ENCODE measurements at places on chromosomes 2 and 18.
A peak's percentile ranks its signal among the peaks of the same experiment; 100 is the strongest.

DNA sequence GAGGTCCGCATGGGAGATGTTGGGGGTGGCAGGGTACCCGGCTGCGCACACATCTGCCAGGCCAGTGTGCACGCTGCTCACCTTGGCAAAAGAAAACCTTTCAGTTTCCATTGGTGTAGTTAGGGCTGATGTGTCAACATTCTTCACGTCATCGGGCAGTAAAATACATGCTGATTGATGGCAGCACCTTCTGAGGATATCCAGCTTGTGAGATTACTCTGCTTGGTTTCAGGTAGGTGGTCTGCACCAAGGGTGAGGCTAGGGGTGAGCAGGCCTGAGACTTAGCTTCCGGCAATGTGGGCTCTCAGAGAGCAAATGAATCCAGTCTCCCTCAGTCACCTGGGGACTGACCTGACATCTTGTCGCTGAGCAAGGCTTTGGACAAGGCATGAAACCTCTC, 19.3 kb upstream of the ACKR3 start:
- no peak for DNase-seq

DNA sequence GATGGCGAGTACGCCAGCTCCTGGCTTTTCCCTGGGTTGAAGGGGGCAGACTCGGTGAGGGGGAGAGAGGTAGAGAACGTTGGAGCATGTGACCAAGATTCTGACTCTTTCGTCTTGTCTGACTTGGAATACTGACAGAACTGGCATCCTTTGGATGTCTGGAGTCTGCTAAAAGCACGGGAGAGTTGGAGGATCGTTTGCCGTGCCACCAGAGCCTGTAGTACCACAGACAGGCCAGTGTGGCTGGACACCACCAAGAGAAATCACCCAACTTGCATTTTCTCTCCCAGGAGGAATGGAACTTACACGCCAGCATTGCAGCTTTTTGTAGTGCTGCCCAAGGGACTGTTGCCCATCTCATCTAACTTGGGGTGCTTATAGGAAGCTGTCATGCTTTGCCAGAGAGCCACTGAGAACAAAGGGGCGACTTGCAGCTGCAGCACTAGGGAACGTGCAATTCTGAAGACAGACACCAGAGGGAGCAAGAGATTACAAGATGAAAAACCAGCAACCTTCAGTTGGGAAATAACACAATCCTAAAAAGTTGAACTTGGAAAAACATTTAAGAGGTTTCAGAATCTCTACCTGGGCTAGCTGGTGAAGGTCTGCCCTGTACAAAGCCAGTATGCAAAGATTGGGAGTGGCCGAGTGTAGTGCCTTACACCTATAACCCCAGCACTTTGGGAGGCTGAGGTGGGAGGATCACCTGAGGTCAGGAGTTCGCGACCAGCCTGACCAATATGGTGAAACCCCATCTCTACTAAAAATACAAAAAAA, 24.1 kb downstream of the PSMG2 start:
- DNase-seq: peak; percentile 37

DNA sequence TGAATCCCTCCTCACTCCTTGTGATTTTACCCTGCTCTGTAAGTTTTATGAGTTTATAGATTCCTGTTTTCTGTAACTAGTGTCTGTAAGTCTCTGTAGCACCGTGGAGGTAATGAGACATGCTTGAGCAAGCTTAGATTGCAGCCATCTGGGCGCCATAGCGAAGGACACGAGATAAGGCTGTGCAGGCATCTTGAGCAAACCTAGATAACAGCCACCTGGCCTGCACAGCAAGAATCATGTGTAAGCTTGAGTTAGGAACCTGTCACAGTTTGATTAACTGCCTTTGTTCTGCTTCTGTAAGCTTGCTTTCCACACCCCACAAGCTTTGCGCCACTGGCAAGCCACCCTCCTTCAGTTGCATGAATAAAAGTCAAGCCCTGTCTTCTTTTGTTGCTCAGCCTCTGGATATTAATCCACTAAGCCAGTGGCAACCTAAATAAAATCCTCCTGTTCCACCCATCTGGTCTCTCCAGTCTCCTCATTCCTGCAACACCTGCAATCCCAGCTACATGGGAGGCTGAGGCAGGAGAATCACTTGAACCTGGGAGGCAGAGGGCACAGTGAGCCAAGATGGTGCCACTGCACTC, 270.6 kb upstream of the RGPD4 start:
- no peak for DNase-seq

DNA sequence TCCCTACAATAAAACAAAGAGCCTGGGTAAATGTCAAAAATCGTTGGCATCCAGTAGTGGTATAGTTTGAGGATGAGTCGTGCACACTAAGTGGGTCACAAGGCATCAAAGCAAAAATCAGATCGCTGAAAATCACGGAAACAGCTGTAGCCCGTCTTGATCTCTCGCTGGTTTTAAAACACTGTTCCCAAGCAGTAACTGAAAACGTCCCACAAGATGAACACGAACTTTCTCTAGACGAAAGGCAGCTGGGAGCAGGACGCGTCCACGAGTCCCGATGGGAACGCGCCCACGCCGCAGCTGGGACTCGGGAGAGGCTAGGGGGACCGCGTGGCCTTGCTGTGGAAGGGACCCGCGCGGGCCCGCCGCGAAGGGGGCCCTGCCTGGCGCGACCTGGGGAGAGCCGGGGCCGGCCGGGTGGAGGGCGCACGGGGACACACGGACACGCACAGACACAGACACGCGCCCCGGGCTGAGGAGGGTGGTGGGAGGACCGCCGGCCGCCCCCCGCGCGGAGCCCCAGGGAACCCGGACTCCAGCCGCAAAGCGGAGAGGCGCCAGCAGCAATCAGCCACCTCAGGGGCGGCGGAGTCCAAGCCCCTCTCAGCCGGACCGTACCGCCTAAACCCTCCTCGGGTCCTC, 651 bp downstream of the STK17B start:
- peak; percentile 38 for DNase-seq

GRCh38 chr18:74453016-74453566, 4.0 kb downstream of the DIPK1C start:
- no peak for DNase-seq
